ENCODE measurements at places on chromosomes 12 and 14.
A peak's percentile ranks its signal among the peaks of the same experiment; 100 is the strongest.

DNA sequence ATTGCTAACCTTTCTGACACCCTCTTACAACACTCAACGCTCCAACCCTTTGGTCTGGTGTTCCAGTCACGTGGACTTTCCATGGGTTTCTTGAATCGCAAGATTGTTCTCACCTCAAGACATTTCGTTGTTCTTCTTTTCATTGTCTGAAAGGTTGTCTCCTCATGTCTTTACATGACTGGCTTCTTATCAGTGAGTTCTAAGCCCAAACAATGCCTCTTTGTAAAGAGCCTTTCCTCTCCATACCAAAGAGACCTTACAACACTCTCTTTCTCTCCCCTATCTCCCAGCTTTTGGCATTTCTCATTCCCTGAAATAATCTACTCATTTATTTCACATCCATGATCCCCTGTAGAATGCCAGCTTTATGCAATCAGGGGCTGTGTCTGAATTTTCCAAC lies 1144.8 kb downstream of the AACS start:
- no peak for DNase-seq

DNA sequence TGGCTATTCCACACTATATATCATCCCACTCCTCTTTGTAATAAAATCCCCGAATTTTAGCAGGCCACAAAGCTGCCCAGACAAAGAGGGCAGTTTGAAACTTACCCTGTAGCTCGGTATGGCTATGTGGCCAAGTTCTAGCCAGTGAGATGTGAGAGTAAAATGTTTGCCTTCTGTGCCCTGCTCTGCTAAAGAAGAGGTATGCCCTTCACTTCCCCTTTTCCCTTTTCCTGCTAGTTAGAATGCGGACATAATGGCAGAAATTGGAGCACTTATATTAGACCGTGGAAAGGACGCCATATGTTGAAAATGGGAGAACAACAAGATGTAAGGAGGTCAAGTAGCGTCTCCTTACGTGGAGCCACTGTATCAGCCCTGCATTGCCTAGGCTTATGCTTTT lies 11.5 kb upstream of the CCDC91 start:
- no peak for DNase-seq

DNA sequence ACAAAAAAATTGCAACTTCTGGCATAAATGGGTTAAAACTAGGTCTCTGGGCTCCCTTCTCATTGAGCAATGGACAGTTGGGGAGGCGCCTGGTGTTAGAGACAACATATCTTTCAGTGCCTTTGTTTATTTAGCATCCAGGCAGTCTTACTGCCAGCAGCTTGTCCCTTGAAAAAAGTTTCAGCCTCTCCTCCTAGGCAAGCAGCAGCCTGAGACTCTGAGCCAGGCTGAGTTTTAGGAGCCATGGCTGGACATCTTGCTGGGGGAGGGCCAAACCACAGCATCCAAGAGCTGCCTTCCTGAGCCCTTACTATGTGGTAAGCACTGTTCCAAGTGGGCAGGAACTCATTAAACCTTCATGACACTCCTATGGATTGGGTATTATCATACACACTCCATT lies 10.1 kb upstream of the JDP2 start:
- DNase-seq, result peak; percentile 23

GRCh38 chr12:81089412-81089811 lies 11.5 kb downstream of the ACSS3 start:
- DNase-seq, result no peak

GRCh38 chr12:43331935-43332334 lies 220.1 kb downstream of the ADAMTS20 start:
- no peak for DNase-seq

DNA sequence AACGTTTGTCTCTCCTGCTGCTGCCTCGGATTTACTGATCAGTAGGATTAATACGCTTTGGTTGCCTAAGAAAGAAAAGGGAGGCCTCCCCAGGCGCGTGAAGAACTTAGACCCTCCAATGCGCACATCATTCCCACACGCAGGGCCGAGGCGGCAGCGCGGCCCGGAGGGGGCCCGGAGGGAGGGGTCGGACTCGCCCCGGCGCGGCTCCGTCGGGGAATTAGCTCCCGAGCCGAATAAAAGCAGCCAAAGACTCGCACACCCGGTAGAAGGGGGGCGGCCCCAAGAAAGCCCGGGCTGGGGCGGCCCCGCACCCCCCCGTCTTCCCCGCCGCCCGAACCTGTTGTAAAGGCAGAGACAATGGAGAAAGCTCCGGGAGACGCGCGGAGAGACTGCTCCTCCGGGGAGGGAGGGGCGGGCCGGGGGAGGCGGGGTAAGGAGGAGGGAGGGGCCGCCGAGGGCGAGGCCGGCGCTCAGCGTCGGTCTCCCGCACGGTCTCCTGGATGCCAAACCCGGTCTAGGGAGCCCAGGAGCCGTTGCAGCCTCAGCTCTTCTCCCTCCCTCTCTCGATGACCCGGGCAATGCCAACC lies at the start of gene NELL2:
TSS of gene NELL2 (minus strand) at position 362 of the 590 bp plus-strand sequence. CDS start 446 bp downstream, outside the sequence.
- DNase-seq, result peak; percentile 35

GRCh38 chr12:132561427-132562156 lies 48.8 kb downstream of the LRCOL1 start:
- DNase-seq, result peak; percentile 12

- DNase-seq, result no peak
Observed at GRCh38 chr14:89011355-89012281, 187.2 kb downstream of the TTC8 start.

DNA sequence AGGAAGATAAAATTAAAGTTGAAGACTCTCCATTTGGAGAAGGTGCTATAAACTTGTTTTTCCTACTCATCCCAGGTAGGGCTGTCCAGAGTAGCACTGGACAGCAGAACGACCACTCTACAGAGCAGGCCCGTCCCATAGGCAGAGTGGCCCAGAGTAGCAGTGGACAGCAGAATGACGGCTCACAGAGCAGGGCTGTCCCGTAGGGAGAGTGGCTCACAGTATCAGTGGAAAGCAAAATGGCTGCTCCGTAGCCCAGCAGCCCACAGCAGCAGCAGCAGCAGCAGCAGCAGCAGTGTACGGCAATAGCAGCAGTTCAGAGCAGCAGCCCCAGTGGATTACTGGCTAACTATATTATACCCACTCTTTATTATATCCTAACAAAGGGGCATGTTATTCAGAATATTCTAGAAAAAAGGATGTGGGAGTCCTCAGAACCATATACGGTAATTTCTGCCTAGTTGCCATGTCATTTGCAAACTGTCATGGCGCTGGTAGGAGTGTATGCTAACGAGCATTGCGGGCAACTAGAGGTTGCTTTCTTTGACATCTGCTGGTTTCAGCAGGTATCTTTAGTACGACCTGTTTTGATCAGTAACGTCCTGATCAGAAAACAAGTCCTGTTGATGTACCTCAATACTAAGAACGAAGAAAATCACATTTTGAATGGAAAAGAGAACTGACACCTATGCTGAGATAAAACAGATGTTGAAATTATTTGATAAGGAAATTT lies 567.3 kb downstream of the SLC16A7 start:
- DNase-seq, result no peak

GRCh38 chr12:49827401-49828099 lies 663 bp downstream of the NCKAP5L start:
- peak; percentile 55 for DNase-seq

DNA sequence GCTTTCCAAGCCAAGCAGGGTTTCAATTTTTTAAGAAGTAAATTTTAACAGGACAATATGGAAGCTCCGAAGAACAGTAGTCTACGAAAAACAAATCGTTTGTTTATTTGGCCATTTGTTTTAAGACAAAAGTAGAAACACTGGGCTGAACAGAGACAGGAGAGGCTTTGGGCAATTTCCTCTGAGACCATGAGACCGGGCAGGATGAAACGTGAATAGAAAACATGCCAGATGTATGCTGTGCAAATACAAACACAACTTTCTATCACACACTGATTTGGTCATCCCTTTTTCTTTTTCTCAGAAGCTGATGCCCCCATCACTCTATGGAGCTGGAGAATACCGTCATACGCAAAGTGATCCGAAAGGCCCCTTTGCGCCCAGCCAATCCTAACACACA lies 1111.1 kb downstream of the BCL11B start:
- peak; percentile 5 for DNase-seq

GRCh38 chr14:42804141-42804540 lies 1197.5 kb downstream of the LRFN5 start:
- no peak for DNase-seq

GRCh38 chr12:111368291-111368787 lies 556 bp downstream of the PHETA1 start:
- no peak for DNase-seq

DNA sequence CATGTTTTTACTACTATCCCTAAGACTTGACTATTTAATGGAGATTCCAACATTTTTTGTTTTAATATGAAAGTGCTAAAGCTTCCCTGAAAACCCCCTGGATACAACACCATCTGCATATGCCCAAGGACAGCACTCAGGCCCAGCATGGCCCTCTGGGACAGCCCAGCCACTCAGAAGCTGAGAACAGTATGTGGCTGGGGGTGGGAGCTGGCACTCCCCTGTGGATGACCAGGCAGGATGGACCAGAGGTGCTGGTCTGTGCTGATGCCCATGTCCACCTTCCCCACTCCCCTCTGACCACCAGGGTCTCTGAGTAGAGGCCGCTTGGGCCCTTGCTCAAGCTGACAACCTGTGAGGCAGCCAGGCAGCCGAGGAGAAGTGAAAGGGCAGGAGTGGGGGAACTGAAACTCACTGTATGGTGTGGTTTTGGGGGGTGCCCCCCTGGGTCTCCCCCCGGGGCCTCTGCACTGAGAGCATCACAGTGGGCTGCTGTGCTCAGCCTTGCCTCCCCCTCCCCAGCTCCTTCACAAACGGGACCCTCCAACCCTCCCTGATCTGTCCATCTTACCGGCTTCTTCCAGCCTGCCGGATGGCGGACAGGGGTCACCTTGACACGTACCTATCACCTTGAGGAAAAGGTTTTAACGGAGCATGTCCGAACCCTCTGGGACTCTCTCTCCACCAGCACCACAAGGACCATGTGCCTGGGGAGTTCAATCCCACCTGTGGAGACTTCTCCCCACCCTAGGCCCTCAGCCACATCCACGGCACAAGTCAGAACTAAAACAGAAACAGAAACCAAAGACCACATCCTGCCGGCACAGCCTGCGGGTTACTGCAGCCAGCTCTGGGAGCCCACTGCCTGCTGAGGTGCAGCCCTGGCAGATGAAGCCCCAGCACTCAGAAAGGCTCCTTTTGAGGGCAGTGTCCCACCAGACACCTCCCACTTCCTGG lies at the start of gene TMEM229B:
TSS of gene TMEM229B (minus strand) at position 785 of the 957 bp plus-strand sequence. CDS start 14,798 bp downstream, outside the sequence.
- no peak for DNase-seq

GRCh38 chr12:106643000-106643399 lies 60.2 kb downstream of the RFX4 start:
- no peak for DNase-seq

DNA sequence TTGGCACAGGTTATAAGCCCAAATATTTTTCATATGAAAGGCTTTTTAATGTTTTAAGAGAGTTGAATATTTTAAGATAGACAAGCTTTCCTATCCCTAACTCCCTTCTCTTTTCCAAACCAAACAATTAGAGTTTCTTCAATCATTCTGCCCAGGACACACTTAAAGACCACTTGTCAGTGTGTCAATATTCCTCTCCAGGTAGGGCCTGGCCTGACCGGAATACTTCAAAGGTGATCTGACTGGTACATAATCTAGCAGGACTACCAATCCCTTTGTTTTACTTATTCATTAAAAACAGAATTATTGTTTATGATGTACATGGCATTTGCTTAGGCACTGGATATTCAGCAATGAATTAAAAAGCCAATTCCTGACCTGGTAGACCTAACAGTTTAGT lies 24.2 kb upstream of the SNRPF start:
- no peak for DNase-seq

DNA sequence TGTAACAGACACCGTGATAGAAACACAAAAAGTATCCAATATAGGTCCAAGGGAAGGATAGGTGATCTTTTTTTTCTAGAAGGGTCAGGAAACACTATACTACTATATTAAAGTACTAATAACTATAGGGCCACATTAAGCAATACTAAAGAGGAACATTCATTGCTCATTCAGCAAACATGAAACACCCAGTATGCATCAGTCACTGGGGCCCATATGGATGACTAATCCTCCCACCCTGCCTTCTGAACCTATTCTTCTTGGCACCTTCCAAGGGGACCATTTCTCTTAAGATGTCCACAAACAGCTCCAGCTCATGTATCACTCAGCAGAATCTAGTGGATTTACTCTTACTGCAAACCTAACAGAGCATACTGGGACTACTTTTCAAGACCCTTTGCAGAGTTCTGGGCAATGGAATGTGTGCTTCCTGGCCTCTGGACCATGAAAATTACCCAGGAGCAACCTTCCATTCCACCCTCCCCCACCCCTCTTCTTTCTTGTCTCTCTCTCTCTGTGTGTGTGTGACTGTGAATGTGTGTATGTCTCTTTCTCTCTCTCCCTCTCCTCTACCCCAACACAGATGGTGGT lies 187.9 kb downstream of the EPS8 start:
- DNase-seq, result peak; percentile 87

DNA sequence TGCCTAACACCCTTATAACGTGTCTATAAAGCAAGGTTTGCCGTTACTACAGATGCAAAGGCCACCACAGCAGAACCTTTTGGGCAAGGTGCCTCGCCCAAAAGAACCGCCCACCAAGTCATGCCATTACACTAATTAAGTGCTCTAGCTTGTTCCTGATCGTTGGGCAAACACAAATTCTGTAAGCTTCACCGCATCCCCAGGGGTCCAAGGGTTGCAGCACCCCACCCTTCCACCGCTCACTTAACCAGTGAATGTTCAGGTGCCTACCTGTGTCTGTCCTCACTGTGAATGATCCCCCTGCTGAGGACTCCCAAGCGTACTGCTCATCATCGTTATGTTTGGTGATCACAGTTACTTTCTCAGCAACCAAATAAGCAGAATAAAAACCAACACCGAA lies 1.4 kb downstream of the HSP90AA1 start:
- DNase-seq, result no peak

DNA sequence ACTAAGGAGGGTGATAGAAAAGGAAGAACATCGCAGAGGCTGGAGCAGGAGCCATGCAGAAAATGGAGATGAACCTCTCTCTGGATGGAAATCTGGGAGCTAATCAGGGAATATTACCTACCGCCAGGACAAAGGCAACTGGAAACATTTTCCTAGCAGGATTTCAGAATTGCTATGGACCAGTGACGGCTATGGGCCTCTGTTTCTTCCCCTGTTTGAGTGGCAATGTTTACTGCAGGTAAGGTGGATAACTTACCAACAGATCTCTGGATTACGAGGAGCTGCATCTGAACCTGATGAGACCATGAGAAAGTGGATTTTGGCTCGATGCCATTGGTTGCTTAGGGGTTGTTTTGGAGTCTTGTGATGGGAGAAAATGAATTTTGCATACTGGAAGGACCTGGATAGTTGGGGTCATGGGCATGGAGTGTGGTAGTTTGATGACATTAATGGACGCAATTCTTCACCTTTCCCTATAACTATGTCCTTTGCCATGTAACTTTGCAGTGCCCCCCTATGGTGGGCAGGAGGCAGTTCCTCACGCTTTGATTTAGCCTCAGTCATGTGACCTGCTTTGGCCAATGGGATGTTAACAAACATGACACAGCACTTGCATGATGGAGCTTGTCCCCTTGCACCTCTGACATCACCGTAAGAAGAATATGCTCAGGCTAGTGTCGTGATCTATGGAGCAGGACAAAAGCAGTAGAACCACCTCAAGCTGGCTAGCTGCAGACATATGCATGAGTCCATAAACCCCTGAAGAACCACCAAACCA lies 51.1 kb downstream of the CALM1 start:
- no peak for DNase-seq

- DNase-seq, result no peak
Observed at GRCh38 chr12:47234576-47235141, 154.9 kb upstream of the AMIGO2 start.
